Sciatic nerve (tissue), 2 donors: ENCODE measurements at places on chromosomes 3 and 15. TPM values are rescaled to one million over a fixed set of nuclear protein-coding genes. Genes with fewer than 3 reads are reported as not detected.
A peak's percentile ranks its signal among the peaks of the same experiment; 100 is the strongest.

Gene B2M
- 1,758 TPM for total RNA-seq

Gene XCR1
- 0.27 TPM for total RNA-seq

Gene CCDC54
- total RNA-seq: not detected

Gene ANXA2
- total RNA-seq: 904 TPM

GRCh38 chr15:70324001-70324974, 226.6 kb upstream of the TLE3 start:
- DNase-seq: no peak

DNA sequence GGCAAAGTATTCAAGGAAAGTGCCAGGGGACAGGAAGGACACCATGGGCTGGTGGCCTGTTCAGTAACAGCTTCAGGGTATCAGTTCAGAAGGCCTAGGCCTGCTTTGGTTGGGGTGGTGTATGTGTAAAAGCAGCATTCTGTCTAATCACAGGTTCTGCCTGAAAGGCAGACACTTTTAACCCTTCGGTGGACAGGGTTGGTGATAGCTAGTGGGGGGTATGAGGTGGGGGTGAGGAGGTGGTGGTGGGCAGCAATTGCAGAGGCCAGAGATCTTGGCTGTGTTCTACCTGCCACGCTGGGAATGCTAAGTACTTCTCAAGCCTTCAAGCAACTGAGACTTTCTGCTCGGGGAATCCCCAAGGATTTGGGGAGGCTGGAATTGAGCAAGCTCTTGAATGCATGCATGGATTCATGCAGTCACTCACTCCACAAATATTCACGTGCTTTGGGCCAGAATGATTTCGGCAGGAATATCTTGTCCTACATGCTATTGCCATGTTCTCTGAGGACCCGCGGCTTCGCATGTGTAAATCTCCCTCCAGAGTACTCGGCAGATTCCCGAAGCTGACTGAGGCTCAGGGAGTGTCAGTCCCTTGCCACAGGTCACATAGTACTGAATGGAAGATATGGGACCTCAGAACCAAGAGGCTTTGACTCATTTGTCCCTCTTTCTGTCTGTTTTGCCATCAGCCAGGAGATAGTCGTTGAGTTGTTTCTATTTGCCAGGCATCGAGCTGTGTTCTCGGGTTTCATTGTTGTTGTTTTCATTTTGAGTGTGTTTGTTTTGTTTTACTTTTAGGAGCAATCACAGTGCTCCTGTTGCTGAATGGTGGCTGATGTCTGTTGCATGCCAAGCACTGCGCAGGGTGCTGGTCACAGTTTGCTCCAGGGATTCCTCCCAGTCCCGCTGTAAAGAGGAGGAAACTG, 65.5 kb downstream of the SMAD3 start:
- DNase-seq: peak; percentile 39
